ENCODE measurements at places on chromosomes 6 and 20.

GRCh38 chr6:84511929-84512328 is 252.5 kb downstream of the TBX18 start:
- DNase-seq: no peak

DNA sequence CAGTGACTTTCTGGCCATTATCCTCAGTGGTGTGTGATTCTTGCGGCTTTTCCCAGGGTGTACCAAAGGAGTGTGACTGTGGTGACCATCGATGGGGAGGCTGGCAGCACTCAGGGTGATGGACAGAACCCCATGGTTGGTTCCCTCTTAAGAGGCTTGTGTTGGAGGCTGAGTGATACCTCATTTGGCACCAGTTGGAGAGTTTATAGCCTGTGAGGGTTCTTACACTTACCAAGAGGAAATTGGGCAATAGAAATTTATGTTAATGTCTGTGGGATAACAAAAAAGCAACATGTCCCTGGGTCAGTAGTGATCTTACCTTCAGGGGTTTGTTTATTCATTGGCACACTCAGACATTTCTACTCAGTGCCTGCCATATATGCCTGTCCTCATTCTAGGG is 37.2 kb downstream of the DAAM2 start:
- DNase-seq: no peak

DNA sequence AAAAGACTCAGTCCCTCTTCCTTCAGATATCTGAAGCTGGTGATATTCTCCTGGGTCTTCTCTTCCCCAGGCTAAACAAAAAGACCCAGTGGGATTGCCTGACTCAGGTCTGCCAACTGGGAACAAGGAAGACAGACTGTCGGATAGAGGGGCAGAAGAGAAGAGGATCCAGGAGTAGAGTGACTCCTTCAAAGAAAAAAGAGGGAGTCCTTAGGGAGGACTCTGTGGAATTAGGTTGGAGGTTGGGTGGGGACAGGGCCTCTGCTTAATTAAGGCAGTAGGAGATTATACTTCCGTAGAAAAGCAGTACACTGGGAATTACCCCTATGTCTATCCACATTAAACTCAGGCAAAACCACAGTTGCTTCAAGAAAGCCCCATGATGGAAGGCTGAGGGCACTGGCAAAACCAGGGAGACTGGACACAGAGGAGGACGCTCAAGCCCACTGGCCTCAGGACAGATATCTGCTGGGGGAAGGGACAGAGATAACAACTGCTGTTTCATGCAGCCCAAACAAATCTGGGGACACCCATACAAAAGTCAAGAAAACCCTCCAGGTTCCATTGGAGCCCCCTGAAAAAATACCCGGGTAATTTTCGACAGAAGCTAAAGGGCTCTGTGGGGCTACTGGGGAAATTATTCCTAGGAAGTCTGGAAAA is 5.7 kb downstream of the BCL2L1 start:
- no peak for DNase-seq

GRCh38 chr20:51525241-51526105 is 17.0 kb downstream of the NFATC2 start:
- no peak for DNase-seq

GRCh38 chr6:6863970-6864639 is 243.7 kb upstream of the RREB1 start:
- DNase-seq: no peak

Data from NCI-H345 (cell line).